ENCODE measurements at places on chromosomes 6 and 20.

DNA sequence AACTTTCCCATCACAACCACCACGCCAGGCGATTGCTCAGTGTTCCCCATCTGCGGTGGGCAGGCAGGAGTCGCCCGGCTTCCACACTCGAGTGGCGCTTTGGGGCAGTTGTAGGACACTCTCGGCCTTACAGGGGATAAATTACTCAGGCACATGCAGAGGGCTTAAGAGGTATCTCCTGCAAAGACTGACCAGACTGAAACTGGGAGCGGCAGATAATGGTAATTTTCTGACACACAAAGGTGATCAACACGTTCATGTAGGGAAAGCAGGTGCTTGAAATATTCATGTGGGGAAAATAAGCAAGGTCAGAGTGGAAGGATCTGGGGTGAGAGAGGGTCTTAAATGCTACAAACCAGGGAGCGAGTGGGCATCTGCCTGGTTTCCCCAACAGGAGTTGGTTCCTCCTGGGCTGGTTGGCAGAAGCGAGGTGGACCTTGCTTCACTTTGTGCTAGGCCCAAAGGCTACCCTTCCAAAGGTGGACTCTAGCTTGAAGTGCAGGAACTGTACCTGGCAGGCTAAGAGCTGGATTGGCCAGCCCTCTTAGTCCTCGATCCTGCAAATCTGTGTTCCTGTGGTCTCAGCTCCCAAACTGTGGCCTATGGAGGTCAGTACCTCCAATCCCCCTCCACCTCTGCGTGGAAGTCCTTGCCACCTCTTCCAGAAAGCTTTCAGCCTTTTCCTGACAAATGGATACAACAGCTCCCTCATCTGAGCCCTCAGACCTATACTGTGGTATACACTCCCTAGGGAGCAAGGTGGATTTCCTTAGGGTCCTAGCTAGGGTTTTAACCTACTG lies 16.7 kb downstream of the PLAGL2 start:
- H3K36me3 ChIP-seq: peaks cover 3% of the 10 kb centered on the region
- DNase-seq: no peak
- H3K27me3 ChIP-seq: no peaks in the 10 kb centered on the region
- H3K4me1 ChIP-seq: peaks cover 13% of the 10 kb centered on the region

- no peaks in the 10 kb centered on the region for H3K27me3 ChIP-seq
- H3K4me3 ChIP-seq: no peak overlapping the region
- no peak for DNase-seq
- H3K4me1 ChIP-seq: no peaks in the 10 kb centered on the region
- H3K36me3 ChIP-seq: no peaks in the 10 kb centered on the region
These were observed 37.9 kb upstream of the FOXF2 start for GRCh38 chr6:1351381-1352008.

DNA sequence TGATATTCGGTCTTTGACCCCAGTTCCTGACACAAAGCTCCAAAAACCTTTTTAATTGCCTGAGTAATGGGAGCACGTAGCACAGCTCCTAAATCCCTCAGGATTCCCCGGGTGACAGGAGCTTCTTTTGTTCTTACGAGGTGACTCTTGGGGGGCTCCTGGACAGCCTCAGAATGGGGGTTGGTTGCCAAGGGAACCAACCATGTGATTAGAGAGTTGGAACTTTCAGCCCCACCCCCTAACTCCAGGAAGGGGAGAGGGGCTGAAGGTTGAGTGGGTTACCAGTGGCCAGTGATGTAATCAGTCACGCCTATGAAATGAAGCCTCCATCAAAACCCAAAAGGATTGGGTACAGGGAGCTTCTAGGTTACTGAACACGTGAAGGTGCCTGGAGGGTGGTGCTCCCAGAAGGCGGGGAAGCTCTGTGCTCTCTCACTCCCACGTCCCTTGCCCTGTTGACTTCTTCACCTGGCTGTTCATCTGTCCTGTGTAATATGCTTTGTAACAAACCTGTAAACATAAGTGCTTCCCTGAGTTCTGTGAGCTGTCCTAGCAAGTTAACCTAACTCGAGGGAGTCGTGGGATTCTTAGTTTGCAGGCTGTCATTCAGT lies 89.5 kb downstream of the CHMP4B start:
- no peak overlapping the region for H3K4me3 ChIP-seq
- no peaks in the 10 kb centered on the region for H3K36me3 ChIP-seq
- DNase-seq: no peak
- H3K27ac ChIP-seq: no peak overlapping the region
- no peaks in the 10 kb centered on the region for H3K27me3 ChIP-seq
- H3K4me1 ChIP-seq: no peaks in the 10 kb centered on the region

DNA sequence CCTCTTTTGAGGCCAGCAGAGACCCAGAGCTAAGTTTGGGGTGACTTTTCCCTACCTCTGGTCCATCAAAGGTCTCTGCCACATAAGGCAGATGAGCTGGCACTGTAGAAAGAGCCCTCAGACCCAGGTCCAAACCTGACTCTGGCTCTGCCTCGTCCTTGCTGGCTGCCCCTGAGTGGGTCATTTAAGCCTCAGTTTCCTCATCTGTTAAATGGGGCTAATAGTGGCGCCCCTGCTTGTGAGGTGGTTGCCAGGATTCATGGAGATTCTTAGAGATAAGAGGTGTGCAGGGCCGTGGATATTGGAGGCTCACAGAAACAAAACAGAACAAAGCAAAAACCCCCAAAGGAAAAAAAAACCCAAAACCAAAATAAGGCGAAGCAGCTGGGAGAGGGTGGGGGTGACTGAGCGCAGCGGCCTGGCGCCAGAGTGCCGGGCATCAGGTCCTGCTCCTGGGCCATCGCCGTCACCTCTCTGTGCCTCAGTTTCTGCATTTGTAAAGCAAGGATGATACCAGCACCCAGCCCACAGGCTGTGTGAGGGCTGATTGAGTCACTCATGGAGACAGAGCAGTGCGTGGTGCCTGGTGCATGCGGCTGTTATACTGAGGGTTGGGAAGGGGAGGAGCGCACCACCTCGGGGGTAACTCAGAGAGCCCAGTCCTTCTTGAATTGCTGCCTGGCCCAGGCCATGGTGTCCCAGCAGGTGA lies 133.8 kb upstream of the PTPN1 start:
- no peak overlapping the region for H3K4me3 ChIP-seq
- H3K27ac ChIP-seq: no peak overlapping the region
- no peak for DNase-seq
- H3K36me3 ChIP-seq: no peaks in the 10 kb centered on the region
- H3K27me3 ChIP-seq: no peaks in the 10 kb centered on the region

DNA sequence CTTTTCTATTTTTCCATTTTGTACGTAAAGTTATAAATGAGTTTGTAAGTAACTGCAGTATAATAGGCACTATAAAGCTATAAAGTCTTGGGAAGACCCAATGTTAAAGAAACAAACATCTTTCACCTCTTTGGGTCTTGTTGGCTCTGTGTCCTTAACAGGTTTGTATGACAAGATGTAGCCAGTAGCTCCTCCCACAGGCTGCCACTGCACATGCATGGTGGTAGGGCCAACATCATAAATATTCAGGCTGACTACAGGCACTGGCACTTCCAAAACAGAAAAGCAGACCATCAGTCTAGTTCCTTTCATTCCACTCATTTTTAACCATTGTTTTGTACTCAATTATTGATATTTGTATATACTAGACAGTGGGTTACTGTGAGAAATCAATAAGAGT lies 59.9 kb downstream of the COL12A1 start:
- H3K36me3 ChIP-seq: no peaks in the 10 kb centered on the region
- no peaks in the 10 kb centered on the region for H3K4me1 ChIP-seq
- no peak overlapping the region for H3K27ac ChIP-seq
- no peak for DNase-seq

DNA sequence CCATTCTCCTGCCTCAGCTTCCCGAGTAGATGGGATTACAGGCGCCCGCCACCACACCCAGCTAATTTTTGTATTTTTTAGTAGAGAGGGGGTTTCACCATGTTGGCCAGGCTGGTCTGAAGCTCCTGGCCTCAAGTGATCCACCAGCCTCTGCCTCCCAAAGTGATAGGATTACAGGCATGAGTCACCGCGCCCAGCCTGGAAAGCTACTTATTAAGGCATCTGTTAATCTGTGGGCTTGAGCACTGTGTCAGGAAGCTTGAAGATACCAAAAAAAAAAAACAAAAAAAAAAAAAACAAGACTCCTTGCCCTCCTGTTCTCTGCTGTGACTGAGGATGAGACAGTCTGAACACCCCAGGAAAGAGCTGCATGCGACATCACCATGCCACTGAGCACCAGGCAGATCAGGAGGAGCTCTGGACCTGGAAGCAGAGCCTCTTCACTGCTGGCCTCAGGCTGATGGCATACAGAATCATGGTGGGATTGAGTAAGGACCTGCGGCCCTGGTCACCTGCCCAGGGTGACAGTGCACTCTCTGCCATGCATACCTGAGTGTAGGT lies 166.5 kb upstream of the SNX9 start:
- peaks cover 5% of the 10 kb centered on the region for H3K36me3 ChIP-seq
- H3K4me1 ChIP-seq: no peaks in the 10 kb centered on the region
- no peak for DNase-seq
- H3K27ac ChIP-seq: no peak overlapping the region

- no peaks in the 10 kb centered on the region for H3K27me3 ChIP-seq
- H3K4me3 ChIP-seq: no peak overlapping the region
- H3K27ac ChIP-seq: no peak overlapping the region
- no peak for DNase-seq
- no peaks in the 10 kb centered on the region for H3K36me3 ChIP-seq
These were observed 111.3 kb downstream of the PRDM1 start for GRCh38 chr6:106197441-106197840.

GRCh38 chr20:4437131-4437530 lies 284.6 kb upstream of the PRND start:
- no peak for DNase-seq
- H3K36me3 ChIP-seq: no peaks in the 10 kb centered on the region
- H3K4me3 ChIP-seq: no peak overlapping the region
- no peaks in the 10 kb centered on the region for H3K27me3 ChIP-seq
- no peaks in the 10 kb centered on the region for H3K4me1 ChIP-seq

Data from thoracic aorta (tissue), 2 donors.